D721Med (cell line): ENCODE measurements at places on chromosomes 5 and 9.

- no peak for DNase-seq
Observed at GRCh38 chr5:134142806-134143205, 28.3 kb downstream of the TCF7 start.

DNA sequence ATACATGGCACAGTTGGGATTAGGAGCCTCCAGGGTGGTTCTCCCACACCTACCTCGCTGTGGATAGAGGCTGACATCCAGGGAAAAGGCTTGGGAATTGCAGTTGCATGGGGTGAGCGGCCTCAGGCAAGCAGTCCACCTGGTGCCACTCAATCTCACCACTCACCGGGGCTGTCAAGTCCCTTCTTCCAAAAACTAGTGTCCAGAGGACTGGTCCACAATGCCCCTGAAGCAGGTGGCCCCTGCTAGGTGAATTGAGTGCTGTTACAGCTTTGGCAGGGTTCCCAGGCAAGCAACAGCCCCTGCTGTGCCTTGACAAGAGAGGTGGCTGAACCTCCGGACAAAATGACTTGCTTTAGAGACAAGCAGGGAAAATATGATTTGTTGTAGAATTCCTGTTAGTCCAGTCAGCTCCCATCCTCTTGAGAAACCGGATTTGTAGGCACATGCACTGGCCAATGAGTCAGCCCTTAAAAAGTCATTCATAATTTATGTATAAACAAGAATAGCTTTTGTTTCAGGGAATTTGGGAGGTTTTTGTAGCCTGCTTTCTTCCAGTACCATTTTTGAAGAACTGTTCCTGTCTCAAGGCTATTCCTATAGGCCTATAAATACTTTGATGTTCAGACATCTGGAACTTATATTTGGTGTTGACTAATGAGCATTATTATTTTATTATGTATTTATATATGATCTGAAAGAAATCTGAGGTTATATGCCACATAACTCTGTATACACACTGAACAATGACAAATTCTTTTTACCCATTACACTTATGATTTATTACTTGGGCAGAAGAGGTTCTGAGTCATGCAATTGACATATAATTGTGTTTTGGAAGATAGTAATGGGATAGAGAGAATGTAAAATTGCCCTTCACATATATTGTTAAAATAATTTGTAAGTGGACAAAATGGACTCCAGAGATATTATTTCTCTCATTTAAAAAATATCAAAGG, 411.1 kb downstream of the ACTL7B start:
- no peak for DNase-seq

DNA sequence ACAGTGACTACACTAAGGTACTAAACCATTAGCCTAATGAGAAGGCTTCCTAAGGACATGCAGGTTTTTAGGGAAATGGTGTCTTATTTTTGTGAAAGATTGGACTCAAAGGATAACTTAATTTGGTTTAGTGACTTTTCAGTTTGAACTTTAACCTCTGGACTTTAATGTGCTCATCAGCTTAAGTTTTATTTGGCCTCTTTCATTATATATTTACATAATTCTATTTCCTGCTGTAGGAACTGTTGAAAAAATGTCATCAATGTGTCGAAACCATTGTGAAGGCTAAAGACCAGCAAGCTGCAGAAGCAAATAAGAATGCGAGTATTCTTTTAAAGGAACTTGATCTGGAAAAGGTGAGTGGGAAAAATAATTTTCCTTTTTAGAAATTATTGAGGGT, 34.3 kb upstream of the EIF4EBP3 start:
- no peak for DNase-seq

DNA sequence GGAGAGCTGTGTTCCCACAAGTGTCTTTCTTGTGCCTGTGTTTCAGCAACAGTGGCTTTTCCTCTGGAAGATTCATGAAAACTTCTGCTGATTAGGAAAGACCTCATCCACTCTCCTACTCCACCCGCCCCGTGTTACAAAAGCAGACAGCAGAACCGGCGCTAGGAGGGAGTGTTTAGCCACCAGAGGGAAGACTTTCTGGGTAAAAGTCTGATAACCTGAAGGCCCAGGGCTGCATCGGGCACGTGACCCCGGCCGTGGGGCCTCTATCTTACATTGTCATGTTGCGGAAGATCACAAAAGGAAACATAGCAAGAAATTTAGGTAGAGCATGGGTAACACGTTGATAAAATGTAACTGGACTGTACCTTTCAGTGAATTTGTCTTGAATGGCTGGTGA, 32.0 kb upstream of the DMRT2 start:
- DNase-seq = no peak

GRCh38 chr9:127915325-127915752, 1.5 kb downstream of the ST6GALNAC4 start:
- DNase-seq = no peak

DNA sequence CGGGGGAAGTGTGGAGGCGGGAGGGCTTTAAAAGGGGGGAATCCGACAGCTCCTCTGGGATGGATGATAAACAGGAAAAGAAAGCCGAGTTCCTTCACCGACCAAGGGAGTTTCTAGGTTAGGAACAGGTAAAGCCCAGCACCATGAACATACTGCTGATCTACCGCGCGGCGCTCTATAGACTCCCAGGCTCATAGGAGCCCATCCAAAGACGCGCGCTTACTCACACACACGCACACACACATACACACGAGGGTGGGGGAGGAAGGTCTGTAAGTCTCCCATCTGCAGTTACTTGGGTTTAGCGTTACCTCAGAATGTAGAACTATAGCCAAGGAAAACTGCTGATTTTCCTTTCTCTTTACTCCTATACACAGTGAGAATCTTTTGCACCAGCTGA, 2.6 kb upstream of the GABRB2 start:
- no peak for DNase-seq

- DNase-seq = no peak
Observed at GRCh38 chr5:78511121-78511906, 137.3 kb downstream of the LHFPL2 start.

GRCh38 chr5:132663771-132664695, 6.1 kb downstream of the IL13 start:
- DNase-seq = no peak

GRCh38 chr9:128056086-128056485, 11.0 kb downstream of the NAIF1 start:
- DNase-seq = no peak

DNA sequence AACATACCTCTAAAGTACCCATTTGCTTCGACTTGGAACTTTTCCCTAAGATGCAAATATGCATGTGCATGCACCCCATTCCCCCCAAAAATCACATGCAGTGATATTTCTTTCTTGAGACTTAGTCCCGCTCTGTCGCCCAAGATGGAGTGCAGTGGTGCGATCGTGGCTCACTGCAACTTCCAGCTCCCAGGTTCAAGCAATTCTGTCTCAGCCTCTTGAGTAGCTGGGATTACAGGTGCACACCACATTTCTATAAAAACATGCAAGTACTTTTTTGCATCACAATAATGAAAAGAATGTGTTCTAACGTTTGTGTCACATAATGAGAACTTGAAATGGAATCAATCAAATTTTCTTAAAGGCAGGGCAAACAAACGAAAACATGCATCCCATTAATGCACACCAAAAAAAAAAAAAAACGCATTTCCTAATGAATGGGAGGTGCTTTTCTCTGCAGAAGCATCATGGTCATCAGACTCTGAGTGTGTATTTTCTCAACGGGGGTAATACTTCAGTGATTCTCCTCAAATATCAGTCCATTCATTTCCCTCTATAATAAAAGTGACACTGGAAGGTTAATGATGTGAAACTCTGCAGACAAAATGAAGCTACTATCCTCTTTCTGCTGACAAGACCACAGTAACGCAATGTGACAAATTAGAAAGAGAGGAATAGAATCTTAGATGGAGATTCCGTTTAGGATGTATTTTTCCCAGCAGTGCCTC, 389.4 kb downstream of the CTNND2 start:
- DNase-seq = no peak

- DNase-seq = no peak
Observed at GRCh38 chr5:13993926-13994325, 49.4 kb upstream of the DNAH5 start.

DNA sequence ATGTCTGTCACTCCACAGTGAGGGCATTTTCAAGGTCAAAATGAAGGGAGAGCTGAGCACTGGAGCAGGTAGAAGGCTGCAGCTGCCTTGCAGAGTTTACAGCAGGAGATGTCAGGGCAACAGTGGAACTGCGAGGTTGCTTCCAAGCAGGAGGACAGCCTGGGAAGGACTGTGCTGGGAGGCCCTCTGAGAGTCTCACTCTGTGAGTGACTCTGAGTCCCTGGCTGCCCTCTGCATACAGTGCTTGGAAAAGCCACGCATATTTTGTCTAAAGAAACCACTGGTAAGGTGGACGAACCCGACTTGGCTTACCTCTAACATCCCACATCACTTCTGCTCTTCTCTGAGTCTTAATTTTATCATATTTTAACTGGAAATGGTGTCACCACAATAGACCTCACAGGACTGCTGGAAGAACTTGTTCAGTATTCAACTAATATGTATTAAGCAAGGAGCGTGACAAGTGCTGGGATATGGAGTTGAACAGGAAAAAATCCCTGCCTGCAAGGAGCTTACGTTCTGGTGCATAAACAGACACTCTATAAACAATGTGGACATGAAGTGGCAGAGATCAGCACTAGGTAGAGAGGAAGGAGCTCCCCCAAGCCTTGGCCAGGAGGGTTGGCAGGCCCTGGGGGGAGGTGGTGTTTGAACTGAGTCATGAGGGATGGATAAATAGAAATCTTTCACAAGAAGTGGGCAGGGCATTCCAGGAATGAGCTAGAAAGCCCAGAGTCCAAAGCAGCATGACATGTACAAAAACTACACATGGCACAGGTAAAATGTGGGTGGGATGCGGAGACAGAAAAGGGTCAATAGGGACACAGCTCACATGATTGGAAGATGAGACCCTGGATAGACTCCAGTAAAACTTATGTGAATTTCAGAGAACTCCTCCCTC, 64.0 kb upstream of the FOXE1 start:
- no peak for DNase-seq

GRCh38 chr5:10023494-10023893, 226.2 kb downstream of the ATPSCKMT start:
- no peak for DNase-seq

- no peak for DNase-seq
Observed at GRCh38 chr9:127285965-127286364, 21.4 kb downstream of the GARNL3 start.

DNA sequence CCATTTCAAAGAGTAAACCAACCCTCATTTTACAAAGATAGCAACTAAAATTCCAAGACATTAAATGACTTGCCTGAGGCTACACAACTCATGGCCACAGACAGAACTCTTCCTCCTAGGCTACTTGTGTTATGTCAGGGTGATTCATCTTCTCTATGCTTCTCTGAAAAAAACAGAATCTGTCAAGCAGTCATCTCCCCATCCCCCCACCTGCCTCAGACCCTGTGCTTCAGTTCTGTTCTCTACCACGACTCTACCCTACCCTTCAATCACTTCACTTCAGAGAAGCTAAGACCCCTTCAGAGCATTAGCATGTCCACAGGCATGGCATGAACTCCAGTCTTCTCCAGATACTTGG, 277.7 kb upstream of the PTGER4 start:
- no peak for DNase-seq

GRCh38 chr5:149500922-149501582, 50.2 kb downstream of the CSNK1A1 start:
- no peak for DNase-seq

- DNase-seq = no peak
Observed at GRCh38 chr9:90044710-90045151, 439.9 kb downstream of the GADD45G start.

DNA sequence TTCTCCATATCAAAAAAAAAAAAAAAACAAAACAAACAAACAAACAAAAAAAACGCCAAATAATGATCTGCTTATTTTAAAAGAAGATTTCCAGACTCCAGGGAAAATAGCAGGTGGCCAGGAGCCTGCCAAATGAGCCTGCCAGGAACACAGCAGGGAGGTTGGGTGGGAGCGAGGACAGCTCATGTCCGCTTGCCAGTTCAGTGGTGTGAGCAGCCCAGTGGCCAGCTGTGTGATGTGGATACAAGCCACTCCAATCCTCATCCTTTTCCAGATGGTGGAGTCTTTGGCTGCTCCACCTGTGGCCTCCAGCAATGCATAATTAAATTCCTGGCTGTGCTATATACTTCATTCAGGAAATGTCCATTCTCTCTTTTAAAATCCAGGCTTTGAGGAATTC, 1025.1 kb upstream of the C9orf72 start:
- no peak for DNase-seq

- no peak for DNase-seq
Observed at GRCh38 chr5:149018909-149019443, 43.9 kb downstream of the SH3TC2 start.

- no peak for DNase-seq
Observed at GRCh38 chr5:106171708-106172107, 1499.0 kb downstream of the EFNA5 start.

DNA sequence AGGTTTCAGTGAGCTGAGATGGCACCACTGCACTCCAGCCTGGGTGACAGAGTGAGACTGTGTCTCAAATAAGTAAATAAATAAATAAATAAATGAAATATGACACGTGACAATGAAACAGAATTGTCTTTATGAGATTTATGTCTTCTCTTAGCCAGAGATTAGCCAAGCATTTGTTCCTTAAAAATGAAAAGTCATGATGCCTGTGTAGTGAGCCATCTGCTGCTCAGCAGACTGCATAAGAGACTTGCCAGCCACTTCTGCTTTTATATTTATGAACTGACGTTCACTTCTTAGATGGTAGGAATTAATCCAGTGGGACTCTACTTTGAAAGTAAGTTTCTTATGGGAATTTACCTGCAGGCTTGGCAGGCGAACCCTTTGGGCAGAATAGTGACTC, 227.4 kb downstream of the NR3C1 start:
- no peak for DNase-seq

GRCh38 chr5:96370976-96371375, 62.1 kb downstream of the PCSK1 start:
- no peak for DNase-seq

GRCh38 chr5:38121420-38121819, 136.9 kb upstream of the EGFLAM start:
- DNase-seq = no peak

DNA sequence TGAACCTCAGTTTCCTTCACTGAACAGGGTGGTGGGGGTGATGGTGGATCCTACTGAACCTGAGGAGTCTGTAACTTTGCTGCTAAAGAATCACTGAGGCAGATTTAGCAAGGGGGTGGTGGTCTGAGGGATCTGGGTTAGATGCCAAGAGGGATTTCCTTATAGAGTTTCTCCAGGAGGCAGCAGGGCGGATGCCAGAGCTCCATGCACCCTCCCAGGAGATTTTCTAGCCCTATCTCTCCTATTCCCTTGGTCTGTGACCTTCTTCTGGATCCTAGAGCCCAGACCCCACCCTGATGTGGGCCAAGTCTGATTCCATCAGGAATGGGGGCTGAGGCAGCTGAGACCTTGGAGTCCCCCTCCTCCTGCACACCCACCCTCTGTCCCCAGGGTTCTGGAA, 6.0 kb downstream of the PTGS1 start:
- no peak for DNase-seq
